Cerebellar cortex (tissue), 1 donor: ENCODE measurements at places on chromosomes 2 and 18.

GRCh38 chr2:143948710-143949109 lies 571.2 kb downstream of the ZEB2 start:
- DNase-seq = no peak

- DNase-seq = no peak
These were observed 11.3 kb upstream of the STK25 start for GRCh38 chr2:241519669-241520068.

GRCh38 chr2:127051116-127052056 lies 55.6 kb downstream of the BIN1 start:
- no peak for DNase-seq

DNA sequence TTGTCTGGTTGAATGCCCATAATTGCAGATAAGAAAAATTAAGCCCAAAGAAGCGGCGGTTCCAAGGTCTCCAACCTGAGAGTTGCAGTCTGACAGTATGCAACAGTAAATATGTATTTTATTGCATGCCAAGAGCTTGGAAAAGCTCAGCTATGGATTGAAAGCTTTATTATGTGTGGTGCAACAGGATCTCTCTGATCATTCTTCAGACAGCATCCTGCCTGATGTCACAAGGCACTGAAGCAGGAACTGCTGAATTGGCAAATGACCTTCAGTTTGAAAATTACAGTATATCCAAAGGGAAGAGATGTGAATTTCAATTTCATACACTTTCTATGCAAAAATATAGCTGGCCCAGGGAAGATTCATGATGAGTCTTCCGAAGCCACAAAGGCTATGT lies 42.5 kb downstream of the DOCK10 start:
- DNase-seq = no peak

DNA sequence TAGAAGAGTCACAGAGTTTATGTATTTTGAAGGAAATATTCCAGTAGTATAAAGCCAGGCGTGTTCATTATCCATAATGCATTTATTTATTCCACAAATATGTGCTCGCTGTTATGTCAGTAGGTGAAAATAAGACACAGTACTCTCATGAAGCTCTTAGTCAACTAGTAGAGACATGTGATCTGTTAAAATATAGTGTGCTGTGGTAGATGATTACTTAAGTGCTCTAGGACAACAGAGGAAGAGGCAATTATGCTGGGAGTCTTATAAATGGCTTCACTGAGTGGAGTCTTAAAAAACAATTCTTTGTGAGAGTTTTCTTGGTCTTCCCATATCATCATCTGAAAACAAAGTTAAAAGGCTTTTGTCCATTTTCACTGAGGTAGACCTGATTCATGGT lies 457.3 kb downstream of the XIRP2 start:
- DNase-seq = no peak

GRCh38 chr2:38141501-38141900 lies 65.5 kb upstream of the CYP1B1 start:
- no peak for DNase-seq
